ENCODE measurements at places on chromosomes 13 and 19.

DNA sequence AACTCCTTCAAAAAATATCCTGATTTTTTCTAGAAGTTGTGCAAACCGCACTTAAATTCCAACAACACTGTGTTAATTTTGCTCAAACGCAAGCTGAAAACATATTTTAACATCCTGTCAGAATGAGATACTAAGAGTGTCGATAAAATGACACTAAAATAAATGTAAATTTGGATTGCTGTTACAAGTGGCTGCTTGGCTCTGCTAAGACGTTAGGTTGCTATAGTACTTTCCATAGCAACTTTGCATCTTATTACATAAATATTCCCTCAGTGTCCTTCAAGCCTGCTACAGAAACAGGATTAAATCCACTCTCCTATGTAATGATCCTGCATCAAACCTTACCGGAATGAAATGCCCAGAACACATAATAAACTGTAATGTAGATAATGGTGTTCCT lies 292.1 kb downstream of the DNAJC15 start:
- no peak for DNase-seq

GRCh38 chr13:74871369-74872070 lies 610.4 kb downstream of the TBC1D4 start:
- no peak for DNase-seq

GRCh38 chr19:18440936-18441803 lies 3.2 kb upstream of the ISYNA1 start:
- no peak for DNase-seq

GRCh38 chr13:20566468-20566897 lies 474 bp upstream of the IFT88 start:
- DNase-seq = no peak

GRCh38 chr13:80901111-80901510 lies 560.2 kb upstream of the SPRY2 start:
- DNase-seq = no peak

GRCh38 chr13:108682714-108683113 lies 53.3 kb downstream of the MYO16 start:
- no peak for DNase-seq

GRCh38 chr13:47147812-47148119 lies 250.9 kb upstream of the HTR2A start:
- DNase-seq = no peak

DNA sequence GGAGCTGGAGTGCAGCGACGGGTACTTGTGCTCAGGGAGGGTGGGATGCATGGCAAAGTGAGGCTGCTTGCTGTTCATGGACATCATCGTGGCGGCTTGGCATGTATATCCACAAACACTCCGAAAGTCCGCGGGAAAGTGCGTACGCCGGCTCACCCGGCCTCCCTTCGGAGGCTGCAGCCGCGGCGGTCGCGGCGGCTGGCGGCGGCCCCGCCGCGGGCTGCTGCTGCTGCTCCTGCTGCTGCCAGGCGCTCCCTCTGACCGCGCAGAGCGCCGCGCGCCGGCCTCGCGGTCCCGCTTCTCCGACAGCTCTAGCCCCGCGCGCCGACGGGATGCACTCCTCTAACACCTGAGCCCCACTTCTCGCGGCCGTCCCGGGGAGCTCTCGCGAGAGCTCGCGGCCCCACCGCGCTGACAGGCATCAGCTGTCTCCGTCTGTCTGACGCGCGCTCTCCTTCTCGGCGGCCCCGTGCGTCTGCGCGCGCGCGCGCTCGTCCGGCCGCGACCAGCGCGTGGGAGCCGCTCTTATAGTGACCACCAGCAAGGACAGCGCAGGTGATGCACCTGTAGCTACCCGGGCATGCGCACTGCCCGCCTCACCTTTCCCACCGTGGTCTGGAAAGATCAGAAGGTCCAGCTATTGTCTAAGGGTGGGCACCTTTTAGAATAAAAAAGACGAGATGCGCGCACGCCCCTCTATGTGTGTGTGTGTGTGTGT lies at the start of gene POU4F1:
POU4F1 (minus strand) TSS at position 313 of the 718 bp plus-strand sequence; CDS start at position 87, 226 bp downstream.
- DNase-seq = no peak

DNA sequence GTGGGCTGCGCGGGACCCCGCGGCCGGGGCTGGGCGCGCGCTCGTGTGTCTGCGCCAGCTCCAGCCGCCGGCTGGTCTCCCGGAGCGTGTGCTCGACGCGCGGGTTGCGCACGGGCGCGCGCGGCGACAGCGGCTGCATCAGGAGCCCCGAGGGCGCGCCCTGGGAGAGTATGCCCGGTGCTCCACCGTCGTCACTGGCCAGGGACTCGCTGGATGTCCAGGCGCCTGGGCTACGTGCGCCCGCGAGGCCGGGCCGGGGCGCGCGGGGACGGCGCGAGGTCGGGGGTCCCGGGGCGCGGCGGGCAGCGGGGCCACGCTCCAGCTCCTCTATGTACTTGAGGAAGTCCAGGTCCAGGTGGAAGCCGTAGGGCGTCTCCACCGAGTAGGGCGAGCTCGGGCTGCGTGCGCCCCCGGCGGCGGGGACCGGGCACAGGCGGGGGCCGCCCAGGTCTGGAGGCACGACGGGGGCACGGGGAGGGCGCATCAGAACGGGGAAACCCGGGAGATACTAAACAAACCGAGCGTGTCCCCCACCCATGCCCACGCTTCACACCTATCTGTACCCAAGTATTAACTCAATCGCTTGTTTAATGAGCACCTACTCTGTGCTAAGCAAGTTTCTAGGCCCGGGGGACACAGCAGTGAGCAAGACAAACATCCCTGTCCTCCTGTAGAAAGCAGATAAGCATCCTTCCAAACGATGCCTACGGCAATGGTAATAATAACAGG lies 7.6 kb downstream of the KANK3 start:
- DNase-seq = no peak

DNA sequence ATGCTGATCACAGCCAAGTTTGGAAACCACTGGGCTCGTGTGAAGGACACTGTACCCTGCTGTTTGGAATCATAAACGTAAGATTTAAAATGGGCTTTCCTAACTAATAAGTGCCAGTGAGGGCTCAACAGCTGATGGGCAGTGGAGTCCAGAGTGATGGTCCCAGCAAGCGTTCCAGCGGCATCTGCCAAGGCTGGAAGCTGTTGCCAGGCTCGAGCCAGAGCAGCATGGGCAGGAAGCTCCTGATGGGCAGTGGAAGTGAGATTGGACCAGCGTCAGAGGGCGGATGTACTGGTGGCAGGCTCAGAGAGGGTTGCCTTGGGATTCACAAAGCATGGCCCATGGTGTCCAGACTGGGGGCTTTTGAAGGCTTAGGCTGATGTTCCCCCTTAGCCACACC lies 30.2 kb downstream of the COL4A2 start:
- DNase-seq = no peak

DNA sequence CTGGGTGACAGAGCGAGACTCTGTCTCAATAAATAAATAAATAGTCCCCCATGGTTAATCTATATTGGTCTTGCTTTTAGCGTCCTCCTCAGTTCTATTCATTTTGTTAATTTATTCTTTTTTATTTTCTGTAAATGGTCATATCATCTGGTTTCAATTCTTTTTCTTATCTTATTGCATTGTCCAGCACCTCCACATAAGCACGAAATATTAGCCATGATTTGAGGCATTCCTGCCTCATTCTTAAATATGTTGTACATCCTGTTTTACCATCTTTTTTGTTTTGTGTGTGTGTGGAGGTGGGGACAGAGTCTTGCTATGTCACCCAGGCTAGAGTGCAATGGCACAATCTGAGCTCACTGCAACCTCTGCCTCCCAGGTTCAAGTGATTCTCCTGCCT lies 24.6 kb upstream of the CCDC124 start:
- DNase-seq = no peak

GRCh38 chr13:40031031-40031430 lies 375.6 kb downstream of the COG6 start:
- DNase-seq = peak; percentile 10

- no peak for DNase-seq
These were observed 100.8 kb upstream of the WASF3 start for GRCh38 chr13:26456650-26457049.

- no peak for DNase-seq
These were observed at the start of gene ICAM5 for GRCh38 chr19:10289836-10290356. TSS of gene ICAM5 (plus strand) at chr19:10289952. CDS start at chr19:10290044, 92 bp downstream.

DNA sequence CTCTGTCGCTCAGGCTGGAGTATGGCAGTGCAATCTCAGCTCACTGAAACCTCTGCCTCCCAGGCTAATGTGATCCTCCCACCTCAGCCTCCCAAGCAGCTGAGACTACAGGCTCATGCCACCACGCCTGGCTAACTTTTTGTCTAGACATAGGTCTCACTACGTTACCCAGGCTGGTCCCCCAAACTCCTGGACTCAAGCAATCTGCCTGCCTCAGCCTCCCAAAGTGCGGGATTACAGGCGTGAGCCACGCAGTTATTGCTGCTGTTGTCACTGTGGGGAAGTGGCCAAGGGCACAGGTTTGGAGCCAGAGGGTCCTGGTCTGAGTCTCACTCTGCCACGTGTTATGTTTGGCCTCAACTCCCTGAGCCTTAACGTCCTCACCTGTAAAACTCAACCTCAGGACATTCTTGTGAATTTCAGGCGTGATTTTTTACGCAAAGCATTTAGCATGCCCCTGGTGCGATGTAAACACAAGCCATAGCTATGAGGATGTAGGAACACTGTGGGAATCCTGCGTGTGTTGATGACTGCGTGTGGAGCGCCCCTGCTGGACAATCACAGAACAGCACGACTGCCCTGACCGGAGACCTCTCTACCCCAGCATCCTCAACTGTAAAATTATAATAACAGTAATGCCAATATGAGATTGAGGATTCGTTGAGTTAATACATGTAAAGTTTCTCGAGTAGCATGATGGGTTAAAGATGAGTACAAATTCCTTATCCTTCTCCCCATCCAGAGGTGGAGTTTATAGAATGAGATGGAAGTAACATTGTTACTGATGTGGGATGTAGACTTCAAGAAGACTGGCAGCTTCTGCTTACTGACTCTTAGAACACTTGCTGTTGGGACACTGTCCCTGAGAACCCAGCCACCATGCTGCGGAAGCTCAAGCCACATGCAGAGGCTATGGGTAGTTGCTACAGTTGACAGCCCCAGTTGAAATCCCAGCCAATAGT lies 41.8 kb upstream of the PNMA8B start:
- DNase-seq = peak; percentile 15

GRCh38 chr13:38850868-38851626 lies 139.6 kb downstream of the STOML3 start:
- DNase-seq = no peak

DNA sequence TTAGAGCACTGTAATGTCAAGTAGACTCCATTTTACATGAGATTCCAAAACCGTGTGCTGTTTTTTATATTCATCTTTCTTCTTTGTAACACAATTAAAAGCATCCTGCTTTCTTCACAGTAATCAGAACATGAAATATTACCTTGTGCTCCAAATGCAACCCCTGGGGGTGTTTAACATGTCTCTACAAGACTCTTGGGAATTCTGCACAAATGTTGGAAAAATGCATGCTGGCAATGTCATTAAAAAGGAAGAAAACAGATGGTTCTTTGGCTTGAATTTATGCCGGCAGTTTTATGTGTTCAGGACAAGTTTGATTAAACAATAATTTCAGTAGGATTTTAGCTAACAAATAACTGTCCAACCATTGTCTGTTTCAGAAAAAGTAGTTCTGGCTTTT lies 159.1 kb downstream of the LIG4 start:
- DNase-seq = no peak

DNA sequence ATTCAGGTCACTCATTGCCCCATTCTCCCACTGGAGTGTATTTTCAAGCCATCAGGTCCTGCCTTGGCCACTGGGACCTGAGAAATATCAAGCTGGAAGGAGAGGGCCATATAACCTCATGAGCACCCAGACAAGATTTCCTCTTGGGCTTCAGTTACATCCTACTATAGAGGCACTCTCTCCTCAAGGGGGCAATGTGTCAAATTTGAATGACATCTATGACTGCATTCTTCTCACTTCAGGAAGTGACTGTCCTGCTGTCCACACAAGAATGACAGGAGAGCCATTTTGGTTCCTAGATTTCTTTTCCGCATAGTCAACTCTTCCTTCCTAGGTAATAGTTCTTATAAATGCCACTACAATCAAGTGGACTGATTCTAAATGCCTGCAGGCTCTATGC lies 416.2 kb downstream of the DIAPH3 start:
- no peak for DNase-seq

DNA sequence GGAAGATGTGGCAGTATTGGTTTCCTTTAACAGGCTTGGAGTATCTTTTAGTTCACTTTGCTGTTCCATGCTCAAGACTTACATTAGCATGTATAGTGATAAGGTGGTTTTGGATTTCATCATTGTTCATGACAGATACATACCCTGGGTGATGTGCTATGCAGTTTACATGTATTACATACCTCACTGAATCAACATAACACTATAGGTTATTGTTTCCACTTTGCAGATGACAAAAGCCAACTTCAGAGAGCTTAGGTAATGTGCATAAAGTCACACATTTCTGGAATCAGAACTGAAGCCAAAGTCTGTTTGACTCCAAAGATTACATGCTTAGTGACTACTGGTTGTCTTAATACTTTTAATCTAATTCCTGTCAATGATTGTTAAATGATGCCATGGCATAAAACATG lies 7.1 kb downstream of the COMMD6 start:
- no peak for DNase-seq

DNA sequence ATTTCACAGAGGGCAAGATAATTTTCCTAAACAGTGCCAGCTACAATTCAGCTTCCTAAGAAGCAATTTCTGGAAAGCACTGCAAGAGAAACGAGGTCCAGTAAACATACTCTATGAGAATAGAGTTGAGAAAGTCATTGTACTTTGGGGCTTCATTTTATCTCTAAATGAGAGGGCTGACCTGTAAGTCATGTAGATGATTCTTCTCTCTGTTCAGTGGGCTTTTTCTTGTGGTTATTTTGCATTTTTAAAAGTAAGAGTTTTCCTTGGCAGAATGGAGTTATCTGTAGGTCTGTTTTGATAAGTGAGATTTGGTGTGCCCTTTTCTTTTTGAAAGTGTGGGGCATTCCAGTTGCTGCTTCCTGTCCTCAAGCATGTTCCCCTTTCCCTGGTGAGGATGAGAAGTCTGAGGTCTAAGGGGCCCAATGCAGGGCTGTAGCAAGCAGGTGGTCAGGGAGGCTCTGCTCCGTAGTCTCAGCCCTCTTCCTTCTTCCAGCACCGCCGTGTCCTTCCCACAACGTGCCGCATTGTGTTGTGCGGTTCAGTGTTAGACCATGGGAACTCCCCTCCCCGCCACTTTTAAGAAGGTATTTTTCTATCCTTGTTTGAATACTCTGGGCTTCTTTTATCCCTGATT lies 86.3 kb downstream of the ARHGEF7 start:
- no peak for DNase-seq

DNA sequence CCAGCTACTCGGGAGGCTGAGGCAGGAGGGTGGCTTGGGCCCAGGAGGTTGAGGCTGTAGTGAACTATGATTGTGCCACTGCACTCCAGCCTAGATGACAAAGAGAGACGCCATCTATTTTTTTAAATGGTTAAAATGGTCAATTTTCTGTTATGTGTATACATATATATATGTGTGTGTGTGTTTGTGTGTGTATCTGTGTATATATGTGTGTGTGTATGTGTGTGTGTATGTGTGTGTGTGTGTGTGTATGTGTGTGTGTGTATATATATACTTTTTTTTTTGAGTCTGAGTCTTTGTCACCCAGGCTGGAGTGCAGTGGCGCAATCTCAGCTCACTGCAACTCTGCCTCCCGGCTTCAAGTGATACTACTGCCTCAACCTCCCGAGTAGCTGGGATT lies 42.9 kb upstream of the KLF2 start:
- DNase-seq = no peak
